A172 (cell line): ENCODE measurements at places on chromosomes 3 and 15.
A peak's percentile ranks its signal among the peaks of the same experiment; 100 is the strongest.

DNA sequence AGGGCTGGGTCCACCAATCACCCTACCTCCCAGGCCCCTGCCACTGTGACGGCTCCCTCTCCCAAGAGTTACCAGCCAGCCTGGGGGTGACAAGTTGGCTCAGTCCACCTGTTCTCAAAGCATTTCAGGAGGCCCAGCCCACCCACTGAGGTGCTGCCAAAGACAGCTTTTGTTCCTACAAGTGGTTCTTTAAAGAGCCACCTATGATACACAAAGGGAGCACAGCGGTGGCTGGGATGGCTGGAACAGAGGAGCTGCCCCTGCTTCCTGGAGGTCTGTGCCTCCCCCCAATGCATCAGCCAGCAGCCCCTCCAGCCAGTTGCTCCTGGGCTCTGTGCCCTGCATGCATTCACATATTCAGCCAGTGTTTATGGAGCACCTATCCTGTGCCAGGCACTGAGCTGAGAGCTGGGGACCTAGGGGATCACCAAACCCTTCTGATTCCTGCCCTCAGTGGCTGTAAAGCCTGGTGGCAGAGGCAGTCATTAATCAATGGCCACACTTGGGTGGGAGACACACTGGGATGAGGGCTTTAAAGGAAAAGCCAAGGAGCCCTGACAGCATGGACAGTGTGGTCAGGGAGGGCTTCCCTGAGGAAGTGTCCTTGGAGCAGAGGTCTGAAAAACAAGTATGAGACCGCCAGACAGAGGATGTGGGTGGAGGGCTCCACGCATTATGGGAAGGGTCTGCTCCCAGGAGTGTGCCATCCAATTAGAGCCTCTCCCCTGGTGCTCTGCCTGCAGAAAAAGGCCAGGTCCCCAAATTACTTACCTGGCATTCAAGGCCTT is 107.1 kb upstream of the LINGO1 start:
- DNase-seq, result no peak

DNA sequence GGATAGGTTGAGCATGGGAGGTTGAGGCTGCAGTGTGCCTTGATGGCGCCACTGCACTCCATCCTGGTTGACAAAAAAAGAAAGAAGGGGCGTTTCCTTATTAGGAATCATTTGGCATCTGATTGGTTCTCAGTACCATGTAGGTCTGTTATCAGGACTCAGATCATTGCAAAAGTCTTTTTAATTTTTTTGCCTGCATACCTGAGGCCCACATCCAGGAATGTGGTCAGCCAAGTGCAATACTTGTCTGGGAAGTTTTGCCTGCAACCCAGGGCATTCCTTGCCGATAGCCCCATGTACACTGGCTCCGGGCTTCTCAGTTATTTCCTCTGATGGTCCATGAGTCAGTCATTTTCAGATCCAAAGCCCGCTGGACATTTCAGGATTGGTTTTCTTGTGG is 50.1 kb upstream of the CRTC3 start:
- peak; percentile 59 for DNase-seq

- peak; percentile 80 for DNase-seq
Measured at GRCh38 chr3:134330883-134331810, 43.1 kb downstream of the AMOTL2 start.

DNA sequence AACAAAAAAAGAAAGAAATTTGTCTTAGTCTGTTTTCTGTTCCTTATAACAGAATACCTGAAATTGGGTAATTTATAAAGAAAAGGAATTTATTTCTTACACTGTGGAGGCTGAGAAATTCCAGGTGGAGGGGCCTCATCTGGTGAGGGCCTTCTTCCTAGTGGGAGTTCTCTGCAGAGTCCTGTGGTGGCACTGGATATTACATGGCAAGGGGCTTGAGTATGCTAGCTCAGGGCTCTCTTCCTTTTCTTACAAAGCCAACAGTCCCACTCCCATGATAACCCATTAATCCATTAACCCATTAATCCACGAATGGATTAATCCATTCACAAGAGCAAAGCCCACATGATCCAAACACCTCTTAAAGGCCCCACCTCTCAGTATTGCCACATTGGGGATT is 2.9 kb upstream of the SATB1 start:
- DNase-seq, result no peak

DNA sequence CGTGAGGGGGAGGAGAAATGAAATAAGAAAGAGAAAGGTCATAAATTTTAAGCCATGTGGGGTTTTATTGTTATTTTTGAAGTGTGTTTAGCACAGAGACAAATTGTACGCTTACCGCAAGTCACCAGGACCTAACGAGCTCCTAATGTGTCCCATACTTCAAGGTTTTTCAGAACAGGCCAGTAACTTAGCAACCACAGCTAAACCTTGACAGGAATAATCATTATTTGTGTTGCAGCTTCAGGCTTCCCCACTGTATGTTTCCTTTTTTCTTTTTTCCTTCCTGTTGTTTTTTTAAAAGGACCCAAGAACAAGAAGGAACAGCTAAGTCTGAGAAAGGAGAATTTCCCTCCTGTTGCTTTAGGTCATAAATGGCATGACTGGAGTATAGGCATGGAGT is 160.8 kb downstream of the TUSC7 start:
- DNase-seq, result no peak

DNA sequence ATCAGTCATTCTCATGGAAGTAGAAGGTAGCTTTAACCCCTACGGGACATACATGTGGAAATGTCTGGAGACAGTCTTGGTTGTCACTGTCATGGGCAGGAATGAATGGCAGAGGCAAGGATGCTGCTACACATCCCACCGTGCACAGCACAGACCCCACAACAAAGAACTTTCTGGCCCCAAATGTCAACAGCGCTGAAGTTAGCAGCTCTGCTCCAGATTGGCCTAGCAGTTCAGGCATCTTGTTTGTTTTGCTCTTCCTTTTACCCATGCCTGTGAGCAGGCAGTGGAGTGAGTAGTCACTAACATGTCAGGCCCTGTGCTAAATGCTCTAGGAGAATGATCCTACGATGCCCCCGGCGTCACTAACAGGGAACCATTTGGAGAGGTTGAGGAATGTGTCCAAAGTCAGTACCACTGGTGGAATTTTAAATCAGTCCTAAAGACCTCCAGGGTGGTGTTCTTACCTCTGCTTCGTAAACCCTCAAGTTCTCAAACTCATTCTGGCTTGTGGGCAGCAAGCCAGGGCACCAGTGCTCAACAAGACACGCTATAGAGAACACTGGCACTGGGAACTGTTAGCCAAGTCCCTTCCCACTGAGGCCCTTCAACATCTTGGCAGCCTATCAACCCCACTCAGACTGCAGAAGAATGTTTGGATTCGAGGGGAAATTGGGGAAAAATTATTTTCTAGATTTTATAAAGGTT is 142.2 kb downstream of the FOXP1 start:
- no peak for DNase-seq

- no peak for DNase-seq
Measured at GRCh38 chr3:156425651-156426050, 129.3 kb downstream of the SSR3 start.

DNA sequence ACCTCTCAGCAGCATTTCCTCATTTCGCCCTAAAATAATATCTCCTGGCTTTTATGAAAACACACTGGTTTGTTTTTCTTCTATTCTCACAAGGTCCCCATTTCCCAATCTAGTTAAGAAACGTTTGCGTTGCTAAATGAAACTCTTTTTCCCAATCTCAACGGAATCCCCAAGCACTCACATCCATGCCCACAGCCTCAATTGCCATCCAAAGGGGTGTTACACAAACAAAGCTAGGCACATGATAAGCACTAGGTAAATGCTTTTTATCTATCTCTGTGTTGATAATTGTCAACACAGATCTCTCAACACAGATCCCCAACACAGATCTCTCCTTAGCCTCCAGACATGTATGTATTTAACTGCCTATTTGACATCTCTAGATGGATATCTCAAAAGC is 35.2 kb upstream of the TF start:
- no peak for DNase-seq

GRCh38 chr15:74318376-74319137 is 48.9 kb downstream of the CYP11A1 start:
- DNase-seq, result no peak

GRCh38 chr3:31022716-31023115 is 128.3 kb upstream of the GADL1 start:
- no peak for DNase-seq

GRCh38 chr3:17422636-17423035 is 319.8 kb downstream of the TBC1D5 start:
- no peak for DNase-seq

- no peak for DNase-seq
Measured at GRCh38 chr3:47128137-47128536, 35.8 kb downstream of the SETD2 start.

- DNase-seq, result no peak
Measured at GRCh38 chr3:193910886-193911738, 224.8 kb upstream of the HES1 start.

- DNase-seq, result no peak
Measured at GRCh38 chr3:18428991-18429745, 4.0 kb upstream of the SATB1 start.

GRCh38 chr15:45604326-45604725 is 17.1 kb downstream of the BLOC1S6 start:
- DNase-seq, result no peak

- DNase-seq, result peak; percentile 76
Measured at GRCh38 chr3:17741621-17742101, 770 bp downstream of the TBC1D5 start.

DNA sequence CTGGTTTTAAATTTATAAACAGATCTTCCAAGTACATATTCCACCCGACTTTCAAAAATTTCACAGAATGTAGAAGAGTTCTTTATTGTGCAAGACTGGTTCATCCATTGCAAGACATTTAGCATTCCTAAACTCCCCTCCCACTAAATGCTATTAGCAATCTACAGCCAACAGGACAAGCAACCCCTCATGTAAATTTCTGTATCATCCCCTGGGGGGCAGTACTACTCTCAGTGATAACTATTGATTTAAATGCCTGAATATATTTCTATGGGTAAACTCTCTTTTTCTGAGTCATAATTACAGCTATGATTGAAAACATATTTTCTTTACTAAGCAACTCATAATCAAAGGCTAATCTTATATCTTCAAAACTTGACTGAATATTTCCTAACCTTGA is 10.7 kb upstream of the SLC15A2 start:
- peak; percentile 18 for DNase-seq

GRCh38 chr3:127538569-127538968 is 52.0 kb downstream of the TPRA1 start:
- DNase-seq, result no peak

- DNase-seq, result peak; percentile 66
Measured at GRCh38 chr15:33860754-33861153, 107.5 kb upstream of the CHRM5 start.

- peak; percentile 26 for DNase-seq
Measured at GRCh38 chr15:38072348-38073177, 138.1 kb downstream of the TMCO5A start.

DNA sequence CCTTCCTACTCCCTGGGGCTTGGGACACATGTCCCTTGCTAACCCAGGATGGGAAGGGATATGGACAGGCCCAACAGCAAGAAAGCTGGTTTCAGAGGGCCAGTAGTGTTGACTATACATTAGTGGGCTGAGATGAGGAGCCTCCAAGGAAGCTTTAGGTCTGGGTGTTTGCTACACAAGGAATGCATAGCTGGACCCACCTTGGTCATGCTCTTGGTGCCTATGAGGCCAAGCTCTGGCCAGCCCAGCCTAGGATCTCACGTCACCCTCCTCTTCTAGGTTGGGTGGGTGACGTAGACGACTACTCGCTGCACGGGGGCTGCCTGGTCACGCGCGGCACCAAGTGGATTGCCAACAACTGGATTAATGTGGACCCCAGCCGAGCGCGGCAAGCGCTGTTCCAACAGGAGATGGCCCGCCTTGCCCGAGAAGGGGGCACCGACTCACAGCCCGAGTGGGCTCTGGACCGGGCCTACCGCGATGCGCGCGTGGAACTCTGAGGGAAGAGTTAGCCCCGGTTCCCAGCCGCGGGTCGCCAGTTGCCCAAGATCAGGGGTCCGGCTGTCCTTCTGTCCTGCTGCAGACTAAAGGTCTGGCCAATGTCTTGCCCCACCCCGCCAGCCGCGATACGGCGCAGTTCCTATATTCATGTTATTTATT is 653 bp upstream of the WDR6 start:
- DNase-seq, result no peak

- DNase-seq, result peak; percentile 94
Measured at GRCh38 chr3:11238060-11238459, 34.1 kb upstream of the ATG7 start.

GRCh38 chr3:102078854-102079808 is 229.8 kb downstream of the NFKBIZ start:
- DNase-seq, result no peak

DNA sequence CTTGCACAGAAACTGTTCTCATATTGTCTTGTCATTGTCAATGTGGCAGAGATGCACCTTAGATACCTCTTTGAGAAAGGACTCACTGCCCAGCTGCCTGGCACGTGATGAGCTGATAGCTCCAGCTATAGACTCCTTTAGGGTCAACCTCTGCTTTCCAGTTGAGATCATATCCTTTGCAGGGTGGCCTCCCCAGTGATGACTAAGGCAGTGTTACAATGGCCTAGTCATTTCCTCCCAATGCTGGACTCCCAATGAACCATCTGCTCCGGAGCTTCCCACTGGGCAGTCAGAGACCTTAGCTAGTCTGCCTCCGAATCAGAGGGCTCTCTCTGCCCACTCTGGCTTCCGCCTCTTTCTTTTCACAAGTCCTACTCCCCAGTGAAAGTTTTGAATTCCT is 79.5 kb downstream of the CHRD start:
- peak; percentile 90 for DNase-seq

GRCh38 chr3:64059484-64060175 is 36.3 kb upstream of the PSMD6 start:
- no peak for DNase-seq

GRCh38 chr3:106719077-106719476 is 658.2 kb upstream of the CCDC54 start:
- no peak for DNase-seq

DNA sequence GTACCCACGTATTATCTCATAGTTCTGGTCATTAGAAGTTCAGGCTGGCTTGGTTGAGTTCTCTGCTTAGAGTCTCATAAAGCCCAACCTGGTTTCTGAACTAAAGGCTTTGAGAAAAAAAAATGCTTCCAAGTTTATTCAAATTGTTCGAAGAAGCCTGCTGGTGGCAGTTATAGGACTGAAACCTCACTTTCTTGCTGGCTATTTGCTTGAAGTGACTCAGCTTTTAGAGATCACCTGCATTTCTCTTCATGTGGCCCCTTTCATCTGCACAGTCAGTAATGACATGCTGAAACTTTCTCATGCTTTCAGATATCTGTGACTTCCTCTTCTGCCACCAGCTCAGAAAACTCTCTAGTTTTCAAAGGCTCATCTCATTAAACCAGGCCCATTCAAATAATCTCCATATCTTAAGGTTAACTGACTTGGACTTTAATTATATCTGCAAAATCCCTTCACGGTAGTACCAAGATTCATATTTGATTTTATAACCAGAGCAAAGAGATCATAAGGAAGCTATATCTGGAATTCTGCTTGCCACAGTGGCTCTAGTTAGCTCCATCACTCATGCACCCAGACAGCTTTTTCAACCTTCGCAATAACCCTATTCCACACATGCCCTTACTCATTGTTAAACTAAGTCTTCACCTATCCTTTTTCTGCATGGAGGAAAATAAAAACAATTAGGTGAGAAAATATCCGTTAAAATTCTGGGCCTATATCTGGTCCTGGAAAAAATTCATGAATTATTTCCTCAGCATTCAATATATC is 433.8 kb upstream of the CBLB start:
- no peak for DNase-seq

GRCh38 chr3:148513096-148513543 is 184.6 kb upstream of the AGTR1 start:
- no peak for DNase-seq

GRCh38 chr3:45612918-45613602 is 18.5 kb downstream of the LIMD1 start:
- DNase-seq, result no peak

- no peak for DNase-seq
Measured at GRCh38 chr15:36294359-36294758, 285.1 kb upstream of the CDIN1 start.
